AG04449 (cell line): ENCODE measurements at places on chromosomes 1 and 21.

GRCh38 chr1:26352338-26352679 lies 1.6 kb downstream of the CRYBG2 start:
- no peak for DNase-seq

- no peak for DNase-seq
These were observed 14.7 kb downstream of the KIF21B start for GRCh38 chr1:201008666-201009360.

GRCh38 chr1:181121498-181121897 lies 33.0 kb downstream of the IER5 start:
- no peak for DNase-seq

- no peak for DNase-seq
These were observed 84.3 kb upstream of the COA6 start for GRCh38 chr1:234288946-234289345.

DNA sequence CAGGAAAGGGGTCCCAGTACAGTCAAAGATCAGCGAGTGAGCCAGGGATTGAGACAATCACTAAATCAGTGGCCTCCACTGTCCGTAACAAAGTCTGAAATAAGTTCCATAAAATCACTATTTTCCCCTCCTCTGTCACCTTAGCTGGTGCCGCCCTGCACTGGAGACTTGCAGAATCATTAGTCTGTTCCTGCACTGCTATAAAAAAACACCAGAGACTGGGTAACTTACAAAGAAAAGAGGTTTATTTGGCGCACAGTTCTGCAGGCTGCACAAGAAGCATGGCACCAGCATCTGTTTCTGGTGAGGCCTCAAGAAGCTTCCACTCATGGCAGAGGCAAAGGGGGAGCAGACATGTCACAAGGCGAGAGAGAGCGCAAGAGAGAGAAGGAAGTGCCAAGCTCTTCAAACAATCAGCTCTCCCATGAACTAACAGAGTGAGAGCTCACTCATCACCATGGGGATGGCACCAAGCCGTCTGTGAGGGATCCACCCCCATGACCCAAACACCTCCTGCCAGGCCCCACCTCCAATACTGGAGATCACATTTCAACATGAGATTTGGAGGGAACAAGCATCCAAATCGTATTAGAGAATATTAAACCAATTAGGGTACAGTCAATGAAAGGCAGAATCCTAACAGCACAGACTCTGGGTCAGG lies 129.8 kb upstream of the TIAM1 start:
- DNase-seq, result no peak

DNA sequence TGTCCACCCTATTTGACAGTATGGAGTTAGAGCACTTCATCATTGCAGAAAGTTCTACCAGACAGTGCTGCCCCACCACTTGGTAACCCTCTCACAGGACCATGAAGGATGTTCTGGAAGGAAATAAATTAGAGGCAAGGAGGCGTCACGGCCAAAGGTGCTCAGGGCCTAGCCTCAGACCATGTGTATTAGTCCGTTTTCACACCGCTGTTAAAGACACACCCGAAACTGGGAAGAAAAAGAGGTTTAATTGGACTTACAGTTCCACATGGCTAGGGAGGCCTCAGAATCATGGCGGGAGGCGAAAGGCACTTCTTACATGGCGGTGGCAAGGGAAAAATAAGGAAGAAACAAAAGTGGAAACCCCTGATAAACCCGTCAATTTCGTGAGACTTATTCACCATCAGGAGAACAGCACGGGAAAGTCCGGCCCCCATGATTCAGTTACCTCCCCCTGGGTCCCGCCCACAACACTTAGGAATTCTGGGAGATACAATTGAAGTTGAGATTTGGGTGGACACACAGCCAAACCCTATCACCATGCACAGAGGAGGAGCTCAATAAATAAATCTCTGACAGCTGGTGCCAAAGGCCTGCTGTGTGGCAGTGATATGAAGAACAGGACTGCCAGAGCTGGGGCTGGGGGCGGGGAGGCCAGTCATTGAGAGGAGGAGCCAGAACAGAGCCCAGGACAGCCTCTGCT lies 75.8 kb downstream of the FHAD1 start:
- DNase-seq, result no peak

GRCh38 chr1:65001231-65001792 lies 35.0 kb upstream of the JAK1 start:
- no peak for DNase-seq

DNA sequence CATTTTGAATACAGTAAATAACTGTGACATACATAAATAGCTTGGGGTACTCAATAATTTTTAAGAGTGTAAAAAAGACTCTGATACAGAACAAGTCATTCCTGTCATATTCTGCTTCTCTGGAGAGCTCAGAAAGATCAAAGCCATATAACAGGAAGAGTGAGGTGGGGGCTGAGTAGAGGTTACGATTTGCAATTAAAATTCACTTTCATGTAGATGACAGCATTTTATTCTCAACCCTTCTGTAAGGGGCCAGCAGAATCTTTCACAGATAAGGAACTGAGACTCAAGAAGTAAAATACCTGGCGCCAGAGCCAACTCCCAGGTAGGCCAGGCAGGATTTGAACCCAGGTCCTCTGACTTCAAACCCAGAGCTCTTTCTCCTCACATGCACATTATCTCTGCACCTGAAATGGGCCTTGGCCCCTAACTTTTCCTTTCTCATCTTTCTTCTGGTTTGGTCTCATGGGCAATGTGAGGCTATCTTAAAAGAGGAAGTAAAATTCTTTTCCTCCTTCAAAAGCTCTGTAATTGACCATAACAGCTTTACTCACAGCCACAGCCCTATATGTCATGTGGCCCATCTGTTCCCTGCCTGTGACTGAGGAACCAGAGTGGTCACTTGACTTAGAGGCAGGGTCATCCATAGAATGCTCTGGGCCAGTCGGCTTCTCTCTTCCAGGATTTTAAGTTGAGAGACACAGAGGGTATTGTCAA lies 80.9 kb upstream of the SYT6 start:
- DNase-seq, result no peak

- peak; percentile 34 for DNase-seq
These were observed 5.8 kb downstream of the ROR1 start for GRCh38 chr1:63779338-63780211.

- DNase-seq, result no peak
These were observed 2.9 kb downstream of the FAM177B start for GRCh38 chr1:222739929-222740328.

DNA sequence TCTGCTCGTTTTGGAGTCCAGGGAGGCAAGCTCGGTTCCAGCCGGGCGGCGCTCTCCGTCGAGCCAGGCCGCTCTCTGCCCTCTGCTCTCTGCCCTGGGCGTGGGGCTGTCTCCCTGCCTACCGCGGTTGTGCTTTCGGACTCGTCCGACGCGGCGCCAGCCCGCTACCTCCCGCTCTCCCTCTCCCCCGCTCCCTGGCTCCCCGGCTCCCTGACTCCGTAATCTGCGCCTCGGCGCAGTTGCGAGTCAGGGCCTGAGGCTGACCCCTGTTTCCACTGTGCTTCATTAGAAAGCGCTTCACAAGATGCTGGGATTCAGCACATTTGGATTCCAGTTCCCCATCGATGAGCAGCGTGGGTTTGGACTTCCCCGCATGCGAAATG lies 2.2 kb downstream of the SOX13 start:
- no peak for DNase-seq

DNA sequence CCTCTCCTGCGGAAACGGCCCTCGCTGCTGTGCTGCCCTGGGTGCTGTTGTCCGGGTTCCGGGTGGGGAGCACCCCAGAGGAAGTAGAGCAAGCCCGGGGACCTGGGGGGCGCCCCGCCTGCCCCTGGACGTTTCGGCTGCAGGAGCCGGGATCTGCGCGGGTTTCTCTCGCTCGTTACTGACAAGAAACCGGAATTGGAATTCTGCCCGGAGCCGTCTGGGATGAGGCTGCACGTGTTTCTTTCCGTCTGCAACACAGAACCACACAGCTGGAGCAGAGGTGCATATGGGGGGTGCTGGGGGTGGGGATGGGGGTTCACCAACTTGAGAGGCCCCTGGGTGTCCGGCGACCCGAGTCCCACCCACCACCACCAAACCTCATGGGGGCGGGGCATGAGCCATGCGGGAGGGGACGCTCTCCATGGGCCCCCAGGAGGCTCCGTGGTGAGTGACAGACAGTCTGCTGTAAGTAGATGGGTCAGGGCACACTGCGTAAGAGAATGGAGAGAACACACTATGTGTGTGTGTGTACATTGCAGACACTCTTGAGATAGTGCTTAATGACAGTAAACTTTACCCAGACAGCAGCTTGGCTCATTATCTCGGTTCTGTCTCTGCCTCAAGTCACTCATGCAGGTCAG lies 261.4 kb upstream of the C1orf174 start:
- no peak for DNase-seq

DNA sequence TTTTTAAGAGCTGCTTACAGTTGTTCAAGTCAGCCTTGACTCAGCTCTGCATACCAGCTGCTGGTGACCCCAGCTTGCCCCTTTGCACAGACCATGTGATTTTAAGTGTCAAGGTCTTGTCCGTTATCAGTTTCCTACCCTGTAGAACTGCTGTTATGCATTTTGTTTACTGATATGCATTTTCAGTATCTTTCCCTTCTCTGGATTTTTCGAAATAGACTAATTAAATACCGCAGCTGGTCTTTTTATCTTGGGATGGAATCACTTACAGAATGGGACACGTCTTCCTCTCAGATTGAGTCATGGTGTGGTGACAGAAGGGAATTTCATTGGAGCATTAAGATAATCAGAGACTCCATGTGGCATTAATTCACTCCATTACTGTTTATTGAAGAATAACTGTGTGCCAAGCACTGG lies 145.6 kb downstream of the FMN2 start:
- DNase-seq, result peak; percentile 21

DNA sequence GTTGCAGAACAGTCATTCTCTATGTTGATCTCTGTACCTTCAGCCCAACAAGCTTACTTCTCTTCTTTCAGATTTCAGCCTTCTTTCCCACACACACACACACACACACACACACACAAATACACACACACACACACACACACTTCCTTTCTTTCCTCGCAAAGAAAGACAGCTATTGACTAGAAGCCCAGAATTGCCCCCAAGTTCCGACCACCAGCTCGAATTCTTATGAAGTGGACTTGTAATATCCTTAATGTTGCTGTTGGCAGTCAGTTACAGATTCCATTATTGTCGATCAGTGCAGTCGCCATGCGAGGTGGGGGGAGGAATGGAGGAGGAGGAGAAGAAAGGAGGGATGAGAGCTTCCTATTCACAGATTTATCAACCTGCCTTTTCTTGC lies 125.5 kb downstream of the CLEC20A start:
- no peak for DNase-seq

DNA sequence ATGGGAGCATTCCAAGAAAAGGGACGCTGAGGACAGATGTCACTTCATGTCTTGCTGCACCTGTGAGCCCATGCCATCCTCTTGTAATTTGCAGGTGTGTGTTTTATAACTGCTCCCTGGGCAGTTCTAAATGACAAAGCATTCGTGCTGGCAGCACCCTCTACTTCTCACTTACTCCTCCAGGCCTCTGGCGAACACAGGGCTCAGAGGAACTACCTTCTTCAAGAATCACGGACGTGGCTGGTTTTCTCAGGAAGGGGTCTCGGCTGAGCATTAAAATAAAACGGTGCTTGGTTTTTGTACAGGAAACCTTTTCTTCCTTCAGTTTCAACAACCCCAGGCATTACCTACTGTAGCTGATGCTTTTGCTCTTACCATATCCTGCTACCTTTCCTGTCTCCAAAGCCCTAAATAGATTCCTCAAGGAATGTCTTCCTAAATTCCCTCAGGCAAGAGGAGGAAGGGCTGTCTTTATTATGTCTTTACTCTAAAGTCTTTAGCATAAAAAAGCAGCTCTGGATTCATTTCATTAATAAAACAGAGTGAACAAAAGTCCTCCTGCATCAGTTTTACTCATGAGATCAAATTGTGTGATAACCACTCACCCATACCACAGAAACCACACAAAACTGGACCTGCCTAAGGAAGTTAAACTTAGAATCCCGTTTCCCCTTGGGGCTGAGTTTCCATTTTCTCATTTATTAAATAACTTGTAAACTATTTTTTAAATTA lies 79.0 kb upstream of the MAP10 start:
- no peak for DNase-seq

DNA sequence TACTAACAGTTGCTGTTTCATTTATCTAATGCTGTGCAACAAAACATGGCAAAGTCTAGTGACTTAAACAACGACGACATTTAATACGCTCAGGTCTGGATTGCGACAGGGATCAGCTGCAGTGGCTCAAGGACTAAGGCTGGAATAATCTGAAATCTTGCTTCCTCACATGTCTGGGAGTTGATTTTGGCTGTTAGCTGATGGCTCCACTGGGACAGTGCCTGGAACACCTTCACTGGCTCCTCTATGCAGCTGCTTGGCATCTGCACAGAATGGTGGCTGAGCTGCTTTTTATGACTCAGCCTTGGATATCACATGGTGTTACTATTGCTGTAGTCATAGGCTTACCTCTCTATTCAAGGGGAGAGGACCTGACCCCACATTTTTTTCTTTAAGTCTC lies 24.0 kb upstream of the BTG3 start:
- no peak for DNase-seq

- no peak for DNase-seq
These were observed 133.8 kb upstream of the EDN2 start for GRCh38 chr1:41618066-41618825.

GRCh38 chr1:192453360-192453992 lies 122.1 kb upstream of the RGS1 start:
- DNase-seq, result no peak
